Endodermal cell (in vitro differentiated cells): ENCODE measurements at places on chromosomes 1 and 21. TPM values are rescaled to one million over a fixed set of nuclear protein-coding genes. Genes with fewer than 3 reads are reported as not detected.
A peak's percentile ranks its signal among the peaks of the same experiment; 100 is the strongest.

- DNase-seq, result no peak
- H3K4me1 ChIP-seq, result no peaks in the 10 kb centered on the region
- no peak overlapping the region for H3K4me3 ChIP-seq
Observed at GRCh38 chr1:227213426-227213825, 104.9 kb downstream of the CDC42BPA start.

- H3K27me3 ChIP-seq, result no peaks in the 10 kb centered on the region
- no peaks in the 10 kb centered on the region for H3K36me3 ChIP-seq
- DNase-seq, result no peak
- H3K27ac ChIP-seq, result no peak overlapping the region
Observed at GRCh38 chr1:115811140-115811828, 29.6 kb downstream of the NHLH2 start.

- H3K27ac ChIP-seq, result no peak overlapping the region
- peaks cover 3% of the 10 kb centered on the region for H3K4me1 ChIP-seq
- DNase-seq, result no peak
- no peaks in the 10 kb centered on the region for H3K36me3 ChIP-seq
Observed at GRCh38 chr1:27941671-27942540, 7.1 kb downstream of the SMPDL3B start.

HOOK1 gene
- 23.7 to 27.8 TPM (median 24.5 TPM) in 3 replicates for total RNA-seq

DNA sequence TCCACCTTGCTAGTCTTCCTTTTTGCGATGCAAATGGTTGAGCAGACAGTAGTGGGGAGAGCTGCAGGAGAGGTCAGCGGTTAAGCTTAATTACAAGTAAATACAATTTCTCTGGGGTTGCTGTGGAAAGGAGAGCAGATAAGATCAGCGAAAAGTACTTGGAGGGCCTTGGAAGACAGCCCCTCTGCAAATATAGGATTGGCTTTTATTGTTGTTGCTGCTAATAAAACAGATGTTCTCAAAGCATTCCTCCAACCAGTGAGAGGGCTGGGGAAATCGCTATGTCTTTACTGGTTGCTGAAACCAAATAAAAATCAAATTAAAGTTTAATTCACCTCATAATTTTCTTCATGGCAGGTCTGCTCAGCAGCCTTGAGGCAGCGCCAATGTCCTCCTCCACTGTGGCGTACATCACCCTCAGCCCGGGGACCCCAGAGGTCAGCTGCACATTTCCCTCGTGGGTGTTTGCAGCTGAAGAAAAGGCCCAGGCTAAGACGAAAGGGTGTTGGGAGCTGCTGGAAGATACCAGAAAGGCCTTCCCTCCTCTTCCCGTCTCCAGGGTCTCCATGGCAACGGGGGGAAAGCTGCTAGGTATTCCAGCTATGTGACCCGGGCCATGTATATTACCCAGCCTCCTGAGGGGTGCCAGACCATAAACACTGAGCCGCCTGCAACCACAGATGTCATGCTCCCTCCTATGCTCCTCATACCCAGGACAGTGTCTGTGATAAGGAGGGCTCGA is 54.6 kb upstream of the POU2F1 start:
- peak; percentile 98 for DNase-seq
- H3K36me3 ChIP-seq, result peaks cover 7% of the 10 kb centered on the region
- no peaks in the 10 kb centered on the region for H3K27me3 ChIP-seq
- peaks cover 9% of the 10 kb centered on the region for H3K4me1 ChIP-seq
- peak overlapping the region; percentile 94 for H3K27ac ChIP-seq
- H3K4me3 ChIP-seq, result peak overlapping the region; percentile 88

- H3K4me1 ChIP-seq, result peaks cover 15% of the 10 kb centered on the region
- no peak overlapping the region for H3K4me3 ChIP-seq
- peaks cover 5% of the 10 kb centered on the region for H3K27me3 ChIP-seq
- H3K27ac ChIP-seq, result no peak overlapping the region
- no peaks in the 10 kb centered on the region for H3K36me3 ChIP-seq
Observed at GRCh38 chr1:246306415-246307037, 200.6 kb downstream of the SMYD3 start.

GRCh38 chr1:110515041-110515440 is 3.9 kb downstream of the KCNA10 start:
- DNase-seq, result no peak
- H3K27me3 ChIP-seq, result no peaks in the 10 kb centered on the region
- H3K4me3 ChIP-seq, result no peak overlapping the region

DNA sequence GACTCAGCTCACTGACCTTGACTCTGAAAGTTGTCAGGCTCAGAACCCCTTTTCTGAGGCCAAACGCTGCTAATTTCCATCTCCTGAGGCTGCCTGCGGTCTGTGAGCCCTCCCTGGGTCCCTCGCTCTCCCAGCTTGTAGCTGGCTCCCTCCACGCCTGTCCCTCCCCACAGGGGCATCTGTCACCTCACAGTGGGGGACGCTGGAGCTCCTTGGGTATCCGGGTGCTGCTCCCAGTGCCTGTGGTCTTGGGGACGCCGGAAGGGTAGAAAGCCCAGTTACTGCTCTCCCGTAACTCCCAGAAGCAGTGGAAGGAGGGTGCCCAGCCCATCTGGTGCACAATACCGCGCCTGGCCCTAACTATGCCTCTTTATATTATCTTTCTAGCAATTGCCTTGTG is 13.0 kb upstream of the MMEL1 start:
- no peaks in the 10 kb centered on the region for H3K36me3 ChIP-seq
- H3K4me1 ChIP-seq, result no peaks in the 10 kb centered on the region
- H3K27me3 ChIP-seq, result no peaks in the 10 kb centered on the region
- H3K4me3 ChIP-seq, result no peak overlapping the region
- no peak for DNase-seq

FCRL1 gene
- total RNA-seq, result not detected in 3 replicates

CD1E gene
- total RNA-seq, result not detected in 3 replicates

PBX1 gene
- 43.4 to 69.4 TPM (median 59.9 TPM) in 3 replicates for total RNA-seq

DNA sequence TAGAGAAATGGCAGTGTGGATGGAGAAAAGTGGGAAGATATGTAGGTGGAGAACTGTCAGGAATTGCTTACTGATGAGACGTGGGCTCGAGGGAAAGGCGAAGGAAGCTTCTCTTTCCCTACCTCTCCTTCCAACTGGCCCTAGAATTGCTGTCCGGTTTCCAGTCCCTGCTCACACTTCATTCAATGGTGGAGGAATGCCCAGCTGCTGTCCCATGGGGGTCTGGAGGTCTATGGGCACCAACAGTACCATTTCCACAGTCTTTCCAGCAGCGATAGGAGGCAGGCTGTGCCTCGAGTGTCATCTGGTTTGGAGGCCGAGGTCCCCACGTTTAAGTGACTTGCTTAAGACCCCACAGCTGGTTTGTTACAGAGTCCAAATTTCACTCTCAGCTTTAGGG is 31.5 kb upstream of the CD1D start:
- peaks cover 2% of the 10 kb centered on the region for H3K4me1 ChIP-seq
- no peak overlapping the region for H3K27ac ChIP-seq
- no peaks in the 10 kb centered on the region for H3K36me3 ChIP-seq
- peak overlapping the region; percentile 79 for H3K4me3 ChIP-seq

SELENON gene
- total RNA-seq, result 90.2 and 93.3 TPM in 2 replicates

GRCh38 chr1:175434283-175434860 is 241.8 kb upstream of the KIAA0040 start:
- DNase-seq, result peak; percentile 83
- no peak overlapping the region for H3K27ac ChIP-seq
- H3K4me1 ChIP-seq, result no peaks in the 10 kb centered on the region

TACSTD2 gene
- total RNA-seq, result 0.46 and 0.61 TPM in 2 replicates

MYCL gene
- total RNA-seq, result 30.9 and 35.0 TPM in 2 replicates

DNA sequence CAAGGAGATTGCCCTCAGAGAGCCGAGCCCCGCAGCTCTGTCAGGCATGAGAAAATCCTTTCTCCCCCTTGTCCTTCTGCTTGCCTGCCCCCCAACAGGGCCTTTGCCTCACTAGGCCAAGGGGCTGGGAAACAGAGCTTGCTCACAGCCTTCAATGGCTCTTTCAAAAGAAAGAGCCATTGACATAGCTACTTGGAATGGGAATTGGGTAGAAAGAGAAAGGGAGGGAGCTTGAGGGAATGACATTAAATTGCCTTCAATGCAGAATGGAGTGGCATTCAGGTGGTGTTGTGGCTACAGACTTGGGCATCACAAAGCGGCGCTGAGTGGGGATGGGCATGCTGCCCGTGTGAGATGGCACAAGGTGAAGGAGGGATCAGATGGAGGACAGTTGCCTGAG is 13.2 kb downstream of the SYT11 start:
- DNase-seq, result no peak
- no peak overlapping the region for H3K4me3 ChIP-seq
- H3K4me1 ChIP-seq, result no peaks in the 10 kb centered on the region
- H3K27me3 ChIP-seq, result peaks cover 1% of the 10 kb centered on the region

GRCh38 chr1:19239876-19240275 is 11.4 kb downstream of the EMC1 start:
- H3K4me1 ChIP-seq, result no peaks in the 10 kb centered on the region
- peaks cover 84% of the 10 kb centered on the region for H3K36me3 ChIP-seq
- no peak overlapping the region for H3K4me3 ChIP-seq
- H3K27ac ChIP-seq, result no peak overlapping the region
- no peak for DNase-seq
- H3K27me3 ChIP-seq, result no peaks in the 10 kb centered on the region

- no peak for DNase-seq
- peaks cover 3% of the 10 kb centered on the region for H3K36me3 ChIP-seq
- H3K27me3 ChIP-seq, result no peaks in the 10 kb centered on the region
- peak overlapping the region; percentile 98 for H3K27ac ChIP-seq
- peak overlapping the region; percentile 96 for H3K4me3 ChIP-seq
- H3K4me1 ChIP-seq, result no peaks in the 10 kb centered on the region
Observed at GRCh38 chr21:37074546-37074945, 1.5 kb downstream of the TTC3 start.

DNA sequence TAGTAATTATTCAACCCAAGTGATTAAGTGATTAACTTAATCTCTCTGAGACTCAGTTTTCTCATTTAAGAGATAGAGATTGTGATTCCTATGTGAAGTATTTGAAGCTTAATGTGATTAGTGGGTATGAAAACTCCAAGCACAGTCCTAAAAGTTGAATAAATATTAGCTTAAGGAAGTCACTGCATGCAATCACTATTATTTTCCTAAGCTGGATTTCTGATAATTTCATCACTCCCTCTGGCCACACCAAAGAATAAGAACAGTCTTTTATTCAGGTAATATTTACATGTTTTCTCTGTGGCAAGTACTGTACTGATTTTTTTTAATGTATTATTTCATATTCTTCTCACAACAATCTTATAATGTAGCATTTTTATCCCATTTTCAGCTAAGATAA is 31.1 kb downstream of the CD55 start:
- H3K27me3 ChIP-seq, result peaks cover 8% of the 10 kb centered on the region
- DNase-seq, result no peak
- H3K27ac ChIP-seq, result no peak overlapping the region
- H3K4me1 ChIP-seq, result no peaks in the 10 kb centered on the region
- H3K4me3 ChIP-seq, result peak overlapping the region; percentile 26
- no peaks in the 10 kb centered on the region for H3K36me3 ChIP-seq

- no peak overlapping the region for H3K27ac ChIP-seq
- H3K27me3 ChIP-seq, result no peaks in the 10 kb centered on the region
- no peak for DNase-seq
- no peak overlapping the region for H3K4me3 ChIP-seq
Observed at GRCh38 chr1:8281843-8282509, 35.9 kb upstream of the SLC45A1 start.

MRAP gene
- total RNA-seq, result not detected in 3 replicates

RIPK4 gene
- total RNA-seq, result 8.3 and 8.4 TPM in 2 replicates

- no peak overlapping the region for H3K4me3 ChIP-seq
- no peak for DNase-seq
- no peaks in the 10 kb centered on the region for H3K36me3 ChIP-seq
Observed at GRCh38 chr1:57494530-57495079, 70.7 kb upstream of the DAB1 start.

- H3K27me3 ChIP-seq, result no peaks in the 10 kb centered on the region
- no peak for DNase-seq
- no peaks in the 10 kb centered on the region for H3K4me1 ChIP-seq
- H3K4me3 ChIP-seq, result no peak overlapping the region
- H3K27ac ChIP-seq, result no peak overlapping the region
Observed at GRCh38 chr21:39084979-39085729, 98.1 kb downstream of the PSMG1 start.

DNA sequence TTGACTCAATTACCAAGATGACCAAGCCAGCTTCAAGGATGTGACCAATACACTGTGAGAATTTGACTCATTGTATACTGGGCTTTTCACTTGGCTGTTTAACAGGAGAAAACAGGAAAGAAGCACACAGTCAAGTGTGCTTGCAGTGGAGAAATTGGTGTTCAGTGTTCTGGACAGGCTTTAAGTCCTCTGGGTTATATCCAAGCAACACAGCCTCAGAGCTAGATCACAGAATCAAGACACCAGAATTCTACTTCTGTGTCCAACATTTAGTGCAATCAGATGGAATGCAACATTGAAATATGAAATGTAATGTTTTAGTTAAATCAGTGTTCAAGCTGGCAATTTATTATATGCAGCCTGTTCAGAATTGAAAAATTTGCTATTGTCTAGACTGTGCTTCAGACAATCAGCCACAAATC is 694.4 kb downstream of the LTN1 start:
- H3K4me3 ChIP-seq, result no peak overlapping the region
- H3K27me3 ChIP-seq, result no peaks in the 10 kb centered on the region
- H3K4me1 ChIP-seq, result no peaks in the 10 kb centered on the region
- H3K36me3 ChIP-seq, result no peaks in the 10 kb centered on the region
- DNase-seq, result no peak
- no peak overlapping the region for H3K27ac ChIP-seq

GRCh38 chr1:217149791-217150190 is 426.6 kb upstream of the ESRRG start:
- H3K27me3 ChIP-seq, result no peaks in the 10 kb centered on the region
- H3K27ac ChIP-seq, result no peak overlapping the region
- no peak overlapping the region for H3K4me3 ChIP-seq
- H3K36me3 ChIP-seq, result no peaks in the 10 kb centered on the region
- no peak for DNase-seq

GRCh38 chr1:47890779-47891178 is 106.4 kb downstream of the TRABD2B start:
- no peaks in the 10 kb centered on the region for H3K27me3 ChIP-seq
- peaks cover 14% of the 10 kb centered on the region for H3K4me1 ChIP-seq
- H3K36me3 ChIP-seq, result peaks cover 18% of the 10 kb centered on the region
- H3K27ac ChIP-seq, result no peak overlapping the region

DNA sequence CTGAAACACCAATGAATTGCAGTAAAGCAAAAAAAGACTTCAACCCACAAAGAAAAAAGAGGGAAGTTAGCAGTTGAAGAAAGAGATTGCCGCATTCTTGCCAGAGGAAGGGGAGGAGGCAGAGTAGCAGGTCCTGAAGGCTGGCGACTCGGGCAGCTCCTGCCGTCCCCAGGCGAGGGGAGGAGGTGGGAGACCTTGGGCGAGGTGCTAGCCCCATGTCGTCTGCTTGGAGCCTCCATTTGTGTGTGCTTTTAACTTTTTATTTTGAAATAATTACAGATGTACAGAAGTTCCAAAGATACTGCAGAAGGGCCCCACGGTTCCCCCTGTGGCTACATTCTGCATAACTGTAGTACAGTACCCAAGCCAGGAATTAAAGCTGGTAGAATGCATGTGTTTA is 6.7 kb downstream of the TRPM2 start:
- no peaks in the 10 kb centered on the region for H3K27me3 ChIP-seq
- no peak overlapping the region for H3K4me3 ChIP-seq
- no peaks in the 10 kb centered on the region for H3K36me3 ChIP-seq
- DNase-seq, result no peak

PIP5K1A gene
- 95.7 and 102 TPM in 2 replicates for total RNA-seq
